ENCODE measurements at places on chromosomes 12 and 14.

- no peak for DNase-seq
Observed at GRCh38 chr14:36663404-36664321, 2.0 kb downstream of the PAX9 start.

- no peak for DNase-seq
Observed at GRCh38 chr14:26448181-26448855, 149.5 kb downstream of the NOVA1 start.

DNA sequence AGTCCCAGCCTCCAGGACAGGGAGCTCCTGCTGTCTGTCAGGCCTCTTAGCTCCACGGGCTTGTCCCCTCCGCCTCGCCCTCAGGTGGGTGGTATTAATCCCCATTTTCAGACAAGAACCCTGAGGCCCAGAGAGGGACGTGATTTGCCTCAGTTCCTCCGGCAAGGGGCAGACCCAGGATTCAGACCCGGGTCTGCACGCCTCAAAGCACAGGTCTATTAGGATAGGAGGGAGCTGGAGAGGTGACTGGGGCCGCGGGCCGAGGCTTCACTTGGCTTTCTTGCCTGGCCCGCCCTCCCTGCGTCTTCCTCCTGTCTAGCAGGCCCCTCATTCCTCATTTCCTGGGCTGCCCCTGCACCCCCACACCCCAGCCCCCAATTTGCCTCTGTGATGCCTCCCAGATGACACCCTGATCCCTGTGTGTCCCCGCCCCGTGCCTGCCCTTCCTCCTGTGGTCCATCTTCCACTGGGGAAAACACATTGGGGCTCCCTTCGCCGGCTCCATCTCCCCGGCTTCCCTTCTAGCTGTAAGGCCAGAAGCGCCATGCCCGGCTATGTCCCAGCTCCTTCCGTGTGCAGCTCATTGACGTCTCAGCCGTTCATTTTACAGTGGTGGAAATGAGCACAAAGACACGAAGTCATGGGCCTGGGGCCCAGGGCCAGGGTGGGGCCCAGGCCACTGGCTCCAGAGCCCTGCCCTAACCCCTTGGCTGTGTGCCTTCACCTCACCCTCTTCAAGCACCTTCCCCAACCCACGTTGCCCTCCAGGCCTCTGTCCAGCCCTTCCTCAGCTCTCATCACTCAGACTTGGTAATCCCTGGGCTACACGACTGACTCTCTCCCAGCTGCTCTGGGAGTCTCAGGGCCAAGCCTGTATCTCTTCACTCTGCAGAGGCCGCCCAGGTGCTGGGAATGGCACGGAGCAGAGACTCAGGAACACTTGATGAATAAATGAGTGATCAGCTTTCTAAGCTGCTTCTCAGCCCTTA is 15.5 kb upstream of the CYP46A1 start:
- no peak for DNase-seq

DNA sequence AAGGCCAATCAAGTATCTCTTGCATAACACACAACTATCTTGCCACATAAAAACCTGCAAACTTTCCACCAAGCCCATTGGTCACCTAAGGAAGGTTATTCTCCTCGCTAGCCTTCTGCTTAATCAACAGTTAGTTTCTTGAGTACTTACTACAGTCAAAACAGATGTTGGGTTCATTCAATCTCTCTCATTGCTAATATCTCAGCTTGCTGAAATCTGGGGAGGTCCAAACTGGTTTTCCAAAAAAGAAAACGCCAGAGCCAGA is 74.6 kb downstream of the TTC7B start:
- DNase-seq, result no peak

All from stimulated activated CD8-positive, alpha-beta memory T cell treated with anti-CD3 and anti-CD28 coated beads, Interleukin-7, amount 100 ng/mL, for 48 hours (primary cell).